GM12878 (cell line): ENCODE measurements at places on chromosomes 12 and 14.

DNA sequence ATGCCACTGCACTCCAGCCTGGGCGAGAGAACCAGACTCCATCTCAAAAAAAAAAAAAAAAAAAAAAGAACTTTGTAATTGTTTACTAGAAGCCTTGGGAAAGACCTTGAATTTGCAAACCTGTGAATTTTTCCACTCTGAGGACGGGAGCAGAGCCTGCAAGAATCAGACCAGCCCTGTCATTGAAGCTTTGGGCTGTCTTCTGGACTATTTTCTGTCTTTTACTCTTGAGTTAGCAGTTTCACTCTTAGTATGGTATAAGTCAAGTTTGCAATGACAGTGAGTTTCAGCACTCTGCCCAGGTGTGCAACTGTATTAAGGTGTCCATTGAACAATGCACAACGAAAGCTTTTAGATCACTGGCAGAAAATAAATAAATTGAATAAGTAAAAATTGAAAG lies 81.4 kb upstream of the KRAS start:
- no peak for DNase-seq

DNA sequence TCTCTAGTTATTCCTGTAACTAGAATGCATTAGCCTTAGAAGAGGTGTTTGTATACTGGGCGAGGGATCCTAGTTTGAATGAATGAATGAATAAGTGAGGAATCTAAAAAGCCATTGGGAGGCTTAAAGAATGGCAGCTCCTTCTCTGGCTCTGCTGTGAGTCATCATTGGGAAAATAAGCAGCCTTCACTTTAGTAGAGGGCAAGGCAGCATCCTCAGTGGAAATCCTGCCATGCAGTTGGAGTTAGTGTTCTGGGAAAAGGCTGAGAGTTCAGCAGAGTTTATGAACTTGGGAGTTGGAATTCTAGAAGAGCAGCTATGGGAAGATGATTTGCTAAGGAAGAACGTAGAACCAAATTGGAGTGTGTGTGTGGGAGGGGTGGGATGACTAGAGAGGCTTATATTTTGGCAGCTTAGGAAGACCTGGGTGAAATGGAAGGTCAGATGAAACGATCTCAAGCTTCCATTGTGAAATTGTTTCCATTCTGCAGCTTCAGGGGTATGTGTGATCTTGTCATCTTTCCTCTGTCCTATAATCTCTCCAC lies 120.8 kb downstream of the PTCSC3 start:
- no peak for DNase-seq

DNA sequence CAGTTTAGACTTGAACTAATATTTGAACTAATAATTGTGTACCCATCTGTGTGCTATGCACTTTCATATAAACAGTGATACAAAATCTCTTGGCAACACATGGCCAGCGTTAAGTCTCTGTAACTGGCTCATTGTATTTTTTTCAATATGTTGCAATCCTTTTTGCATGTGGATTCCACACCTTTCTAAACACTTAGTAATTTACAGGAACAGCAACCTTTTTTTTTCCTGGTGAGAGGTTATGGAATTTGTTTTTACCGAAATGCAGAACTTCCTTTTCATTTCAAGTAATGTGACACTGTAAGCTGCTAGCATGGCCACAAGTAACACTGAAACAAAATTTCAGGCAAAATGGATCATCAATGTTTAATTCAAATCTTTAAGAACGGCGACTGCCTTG lies 45.4 kb upstream of the EPS8 start:
- DNase-seq: no peak

GRCh38 chr14:55377236-55377635 lies 34.4 kb downstream of the ATG14 start:
- no peak for DNase-seq

DNA sequence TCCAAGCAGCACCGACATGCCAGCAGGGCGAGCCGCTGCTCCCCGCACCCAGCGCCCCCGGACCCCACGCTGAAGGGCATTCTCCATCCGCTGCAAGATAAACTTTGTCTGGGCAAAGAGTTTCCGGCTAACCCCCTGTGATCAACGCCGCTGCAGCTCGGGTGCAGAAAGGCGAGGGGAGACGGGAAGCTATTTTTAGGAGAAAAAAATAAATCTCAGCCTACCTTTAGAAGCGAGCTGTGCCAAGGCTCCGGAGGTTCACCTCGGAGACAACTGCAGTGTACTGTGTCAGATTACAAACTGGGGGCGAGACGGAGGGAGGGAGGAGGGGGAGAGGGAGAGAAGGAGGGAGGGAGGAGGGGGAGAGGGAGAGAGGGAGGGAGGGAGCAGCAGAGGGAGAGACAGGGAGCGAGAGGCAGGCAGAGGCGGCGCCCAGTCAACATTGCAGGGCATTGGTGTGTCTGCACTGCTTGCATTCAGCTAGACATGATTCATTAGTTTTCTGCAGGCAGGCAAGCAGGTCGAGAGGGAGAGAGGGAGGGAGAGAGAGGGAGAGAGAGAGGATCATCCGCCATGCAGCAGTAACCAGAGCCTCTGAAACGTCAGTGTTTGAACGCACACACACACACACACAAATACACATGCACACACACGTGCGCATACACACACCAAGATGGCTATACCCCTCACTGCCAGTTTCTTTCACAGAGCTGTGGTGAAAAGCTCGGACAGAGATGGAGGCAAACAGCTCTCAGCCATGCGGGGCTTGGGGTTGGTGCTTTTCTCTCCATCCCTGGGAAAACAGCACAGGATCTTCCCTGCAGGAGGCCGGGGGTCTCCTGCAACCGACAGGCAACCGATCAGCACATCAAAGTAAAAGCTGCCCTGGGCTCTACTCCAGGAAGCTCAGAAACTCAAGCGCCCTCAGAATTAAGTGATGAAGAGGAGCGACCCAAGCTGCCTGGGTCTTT lies at the start of gene RIMBP2:
Gene RIMBP2, minus strand, starts transcription at position 302 of the 971 bp plus-strand sequence. CDS start 237,286 bp downstream, outside the sequence.
- no peak for DNase-seq

- peak; percentile 41 for DNase-seq
These were observed 61.6 kb downstream of the WDR20 start for GRCh38 chr14:102201353-102201738.

GRCh38 chr14:26370115-26370514 lies 227.7 kb downstream of the NOVA1 start:
- no peak for DNase-seq

DNA sequence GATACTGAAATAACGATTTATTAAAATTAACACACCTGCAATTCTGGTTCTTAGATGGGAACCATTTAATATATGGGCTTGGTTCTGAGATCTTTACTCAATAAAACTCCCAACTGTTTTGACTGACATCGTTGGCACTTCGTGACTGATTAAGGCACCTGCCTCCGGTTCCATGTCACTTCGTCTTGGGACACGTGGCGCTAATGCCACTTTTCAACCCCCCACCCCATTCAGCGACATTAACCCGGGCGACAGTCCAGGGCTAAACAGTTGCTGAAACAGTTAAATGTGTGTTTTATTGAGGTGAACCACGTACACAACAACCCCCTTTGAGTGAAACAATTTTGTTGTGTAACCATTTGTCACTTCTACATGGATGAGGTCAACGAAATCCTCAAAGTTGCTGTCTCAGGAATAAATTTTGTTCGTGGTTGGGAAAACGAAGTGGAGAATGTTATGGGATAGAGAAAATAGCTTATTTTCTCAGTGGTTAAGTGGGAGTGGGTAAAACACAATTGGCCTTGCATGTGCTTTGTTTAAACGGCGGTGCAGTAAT lies 9.9 kb upstream of the SLC38A2 start:
- DNase-seq: no peak

DNA sequence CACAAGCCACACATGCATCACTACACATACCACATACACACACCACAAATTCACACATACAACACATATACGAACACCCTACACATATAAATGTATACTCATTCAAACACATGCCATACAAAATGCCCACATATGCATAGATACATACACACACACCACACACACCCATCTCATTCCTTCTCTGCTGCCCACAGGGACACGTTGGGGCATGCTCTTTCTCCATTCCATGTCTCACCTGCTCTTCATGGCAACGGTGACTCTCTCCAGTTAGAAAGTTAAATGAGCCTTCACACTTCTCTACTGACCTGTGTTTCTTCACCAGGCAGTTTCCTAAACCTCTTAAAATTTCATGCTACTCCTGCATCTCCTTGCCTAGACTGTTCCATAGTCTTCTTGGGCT lies 1194.8 kb downstream of the BCL11B start:
- DNase-seq: no peak

- no peak for DNase-seq
These were observed 53.6 kb downstream of the EIF2S3B start for GRCh38 chr12:10559244-10559643.

GRCh38 chr12:132734206-132734605 lies 23.6 kb downstream of the PGAM5 start:
- no peak for DNase-seq

GRCh38 chr14:23443881-23444280 lies 8.4 kb upstream of the MYH7 start:
- DNase-seq: no peak

DNA sequence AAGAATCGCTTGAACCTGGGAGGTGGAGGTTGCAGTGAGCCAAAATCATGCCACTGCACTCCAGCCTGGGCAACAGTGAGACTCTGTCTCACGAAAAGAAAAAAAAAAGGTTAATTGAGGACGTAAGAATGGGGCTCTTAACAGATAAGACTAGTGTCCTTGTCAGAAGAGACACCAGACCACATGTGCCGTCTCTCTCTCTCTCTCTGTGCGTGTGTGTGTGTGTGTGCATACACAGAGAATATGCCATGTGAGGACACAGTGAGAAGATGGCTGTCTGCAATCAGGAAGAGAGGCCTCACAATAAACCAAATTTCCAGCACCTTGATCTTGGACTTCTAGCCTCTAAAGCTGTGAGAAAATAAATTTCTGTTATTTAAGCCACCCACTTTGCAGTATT lies 11.7 kb upstream of the ERC1 start:
- no peak for DNase-seq

- no peak for DNase-seq
These were observed 7.7 kb downstream of the GATC start for GRCh38 chr12:120453977-120454376.

DNA sequence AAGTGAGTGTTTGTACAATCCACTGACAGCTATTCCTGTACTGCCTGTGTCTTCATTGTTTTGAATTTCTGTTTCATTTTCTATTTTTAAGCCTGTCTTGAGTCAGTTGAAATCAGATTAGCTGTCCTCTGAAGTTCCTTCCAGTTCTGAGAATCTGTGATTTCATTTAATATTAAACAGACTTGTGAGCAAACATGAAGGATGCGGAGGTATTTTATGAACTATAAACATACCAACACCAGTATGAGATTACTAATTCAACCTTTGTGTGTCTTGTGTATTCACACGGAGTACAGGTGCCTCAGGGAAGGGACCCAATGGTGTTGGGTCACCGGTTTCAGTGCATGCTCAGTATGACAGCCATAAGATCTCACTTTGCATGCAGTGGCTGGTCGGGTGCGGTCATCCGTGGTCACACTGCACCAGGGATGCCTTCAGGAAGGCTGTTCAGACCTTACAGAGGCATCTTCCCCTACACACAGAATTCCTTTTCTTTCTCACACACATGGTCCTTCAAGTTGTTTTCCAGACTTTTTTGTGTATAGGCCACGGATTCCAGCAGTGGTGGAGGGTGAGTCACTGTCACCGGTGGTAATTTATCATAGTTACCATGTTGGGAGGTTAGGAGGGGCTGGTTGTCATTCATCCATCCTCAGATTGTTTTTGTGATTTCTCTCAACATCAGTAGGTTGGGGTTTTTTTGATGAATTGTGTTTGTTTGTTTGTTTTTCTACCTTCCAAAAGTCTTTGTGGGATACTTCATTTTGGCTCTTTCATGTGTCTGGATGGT lies 103.0 kb upstream of the SFSWAP start:
- peak; percentile 40 for DNase-seq

- no peak for DNase-seq
These were observed 9.8 kb downstream of the ZNF641 start for GRCh38 chr12:48340943-48341342.

- no peak for DNase-seq
These were observed 135.6 kb downstream of the SLC25A21 start for GRCh38 chr14:37036669-37037341.

DNA sequence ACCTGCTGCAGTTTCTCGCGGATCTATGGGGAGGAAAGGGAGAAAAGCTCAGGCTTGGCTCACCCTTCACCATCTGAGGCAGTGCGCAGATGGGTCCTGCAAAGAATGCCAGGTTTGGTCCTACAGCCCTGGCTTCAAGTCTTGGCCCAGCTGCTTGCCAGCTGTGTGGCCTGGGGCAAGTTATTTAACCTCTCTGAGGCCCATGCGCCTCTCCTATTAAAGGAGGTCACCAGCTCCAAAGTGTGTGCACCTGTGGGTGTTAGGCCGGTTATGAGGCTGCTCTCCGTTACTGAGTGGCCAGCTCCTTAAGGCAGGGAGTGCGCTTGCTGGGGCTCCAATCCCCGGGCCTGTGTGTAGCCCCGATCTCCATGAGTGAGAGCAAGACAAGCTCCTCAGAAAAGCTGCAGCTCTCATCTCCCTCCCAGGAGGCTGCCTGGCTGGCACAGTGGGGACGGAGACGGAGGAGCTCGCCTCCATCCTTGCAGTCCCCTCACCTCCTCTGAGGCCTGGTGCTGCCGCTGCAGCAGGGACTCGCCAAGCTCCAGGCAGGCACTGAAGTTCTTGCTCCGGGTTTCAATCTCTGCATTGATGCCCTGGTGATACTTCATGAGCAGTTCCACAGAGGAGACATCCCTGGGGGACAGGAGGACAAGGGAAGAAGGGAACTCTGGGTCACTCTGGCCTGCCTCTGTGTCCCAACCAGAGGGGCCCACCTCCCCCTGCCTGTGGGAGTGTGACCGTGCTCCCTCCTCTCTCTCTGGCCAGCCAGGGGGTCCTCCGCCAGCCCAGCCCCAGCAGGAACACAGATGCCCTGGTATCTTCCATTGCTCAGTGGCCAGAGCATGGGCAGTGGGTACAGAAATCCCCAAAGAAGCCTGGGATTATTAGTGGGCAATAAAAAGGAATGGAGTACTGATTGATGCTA lies 65.1 kb downstream of the PLEKHG3 start:
- no peak for DNase-seq

GRCh38 chr12:47828976-47829482 lies 9.3 kb upstream of the HDAC7 start:
- no peak for DNase-seq

DNA sequence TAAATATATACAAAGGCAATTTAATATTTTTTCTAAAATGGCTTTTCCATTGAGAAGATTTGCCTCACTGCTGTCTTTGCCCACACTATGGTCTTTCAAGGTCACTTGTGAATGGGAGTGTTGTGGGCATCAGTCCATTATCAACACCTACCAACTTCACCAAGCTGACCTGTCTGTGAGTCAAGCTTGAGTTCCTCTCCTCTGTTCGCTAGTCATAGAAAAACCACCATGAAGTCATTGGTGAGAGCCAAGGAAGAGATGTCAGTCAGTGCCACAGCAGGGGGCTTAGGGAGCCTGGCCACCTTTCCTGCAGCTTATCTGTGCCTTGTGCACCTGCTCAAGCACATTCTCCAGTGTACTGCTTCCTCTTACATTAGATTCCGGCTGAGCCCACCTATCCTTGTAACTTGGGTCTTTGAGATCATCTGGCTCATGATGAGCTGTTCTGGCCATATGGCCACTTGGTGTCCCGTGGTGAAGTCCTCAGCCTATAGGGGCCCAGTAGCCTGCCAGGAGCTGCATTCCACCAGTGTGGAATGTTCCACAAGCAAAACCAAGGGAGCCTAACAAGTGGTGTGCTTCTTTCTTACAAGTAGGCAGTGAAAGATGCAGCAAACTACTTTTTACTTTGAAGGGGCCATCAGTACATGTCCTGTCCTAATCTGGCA lies 80.8 kb upstream of the C12orf71 start:
- no peak for DNase-seq

GRCh38 chr14:98976271-98976670 lies 295.7 kb downstream of the BCL11B start:
- no peak for DNase-seq

GRCh38 chr12:131231032-131231980 lies 277.6 kb downstream of the ADGRD1 start:
- no peak for DNase-seq
